ENCODE measurements at places on chromosomes 13 and 19.

GRCh38 chr13:98390086-98390715 is 186.7 kb downstream of the STK24 start:
- no peak for DNase-seq

DNA sequence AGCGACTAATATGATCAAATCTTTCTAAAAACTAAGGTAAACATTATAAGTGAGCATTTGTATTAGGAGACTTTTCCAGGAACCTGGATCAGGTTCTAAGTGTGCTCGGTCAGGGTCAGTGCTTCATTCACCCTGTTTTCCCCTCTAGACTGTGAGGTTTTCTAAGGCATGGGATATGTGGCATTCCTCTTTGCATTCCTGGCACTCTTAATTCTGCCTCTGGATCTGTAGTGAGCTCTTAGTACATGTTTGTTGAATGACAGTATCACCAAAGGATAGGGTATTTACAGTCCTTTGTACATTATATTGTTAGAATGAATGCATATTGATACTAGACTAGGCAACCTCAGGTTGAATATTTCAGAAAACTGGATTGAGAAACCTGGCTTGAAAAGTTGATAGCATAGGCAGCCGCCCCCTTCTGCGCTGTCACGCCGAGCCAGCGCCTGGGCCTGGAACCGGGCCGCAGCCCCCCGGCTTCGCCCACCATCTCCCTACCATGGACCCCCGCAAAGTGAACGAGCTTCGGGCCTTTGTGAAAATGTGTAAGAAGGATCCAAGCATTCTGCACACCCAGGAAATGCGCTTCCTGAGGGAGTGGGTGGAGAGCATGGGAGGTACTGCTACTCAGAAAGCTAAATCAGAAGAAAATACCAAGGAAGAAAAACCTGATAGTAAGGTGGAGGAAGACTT is 156.5 kb downstream of the KCNRG start:
- no peak for DNase-seq

DNA sequence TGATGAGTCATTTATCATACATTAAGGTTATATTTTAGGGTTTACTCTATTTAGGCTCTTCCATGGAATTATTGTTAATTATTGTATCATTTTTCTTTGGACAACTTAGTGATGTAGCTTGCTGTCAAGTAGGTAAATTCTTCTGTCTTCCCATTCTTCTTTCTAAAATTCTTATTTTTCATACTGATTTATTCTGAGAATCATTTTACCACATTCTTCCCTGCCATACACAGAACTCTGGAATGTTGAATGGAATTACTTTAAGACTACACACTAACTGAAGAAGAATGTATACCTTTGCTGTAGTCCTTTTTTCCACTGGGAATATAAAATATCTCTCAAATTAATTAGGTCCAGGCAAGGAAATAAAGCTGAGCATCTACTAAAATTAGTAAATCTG is 24.5 kb upstream of the SLC7A1 start:
- no peak for DNase-seq

DNA sequence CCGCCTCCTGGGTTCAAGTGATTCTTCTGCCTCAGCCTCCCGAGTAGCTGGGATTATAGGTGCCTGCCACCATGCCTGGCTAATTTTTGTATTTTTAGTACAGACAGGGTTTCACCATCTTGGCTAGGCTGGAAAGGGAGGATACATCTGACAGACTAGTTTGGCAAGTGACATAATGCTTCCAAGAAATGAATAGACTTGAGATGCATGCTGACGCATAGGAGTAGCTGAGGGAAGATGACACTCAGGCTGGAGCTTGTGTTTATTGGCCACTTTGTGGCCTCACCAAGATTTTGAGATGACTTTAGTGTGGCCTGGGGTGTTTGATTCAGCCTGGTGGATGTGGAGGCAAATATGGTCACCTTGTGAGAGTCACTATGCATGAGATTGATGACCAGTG is 4.0 kb downstream of the ZNF586 start:
- no peak for DNase-seq

- DNase-seq: no peak
Measured at GRCh38 chr19:13526552-13526951, 20.3 kb upstream of the CACNA1A start.
